ENCODE measurements at places on chromosomes 1 and 21.
A peak's percentile ranks its signal among the peaks of the same experiment; 100 is the strongest.

- no peak for DNase-seq
These were observed 38.6 kb downstream of the CAPN9 start for GRCh38 chr1:230785636-230786384.

DNA sequence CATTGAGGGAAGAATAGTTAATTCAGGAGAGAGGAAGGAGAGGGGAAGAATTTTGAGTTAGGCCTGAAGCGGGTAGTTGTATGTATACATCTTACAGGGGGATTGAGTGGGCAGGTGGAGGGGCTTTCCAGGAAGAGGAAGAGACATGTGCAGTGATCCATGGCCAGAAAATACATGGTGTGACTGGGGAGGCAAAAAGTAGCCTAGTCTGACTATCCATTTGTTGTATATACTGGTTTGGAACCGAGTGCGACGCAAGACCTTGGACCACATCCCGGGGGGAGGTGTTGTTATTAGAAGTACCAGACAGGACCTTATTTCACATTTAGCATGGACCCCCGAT is 158.3 kb downstream of the SDCCAG8 start:
- no peak for DNase-seq

GRCh38 chr1:84363019-84363418 is 35.3 kb upstream of the DNASE2B start:
- no peak for DNase-seq

DNA sequence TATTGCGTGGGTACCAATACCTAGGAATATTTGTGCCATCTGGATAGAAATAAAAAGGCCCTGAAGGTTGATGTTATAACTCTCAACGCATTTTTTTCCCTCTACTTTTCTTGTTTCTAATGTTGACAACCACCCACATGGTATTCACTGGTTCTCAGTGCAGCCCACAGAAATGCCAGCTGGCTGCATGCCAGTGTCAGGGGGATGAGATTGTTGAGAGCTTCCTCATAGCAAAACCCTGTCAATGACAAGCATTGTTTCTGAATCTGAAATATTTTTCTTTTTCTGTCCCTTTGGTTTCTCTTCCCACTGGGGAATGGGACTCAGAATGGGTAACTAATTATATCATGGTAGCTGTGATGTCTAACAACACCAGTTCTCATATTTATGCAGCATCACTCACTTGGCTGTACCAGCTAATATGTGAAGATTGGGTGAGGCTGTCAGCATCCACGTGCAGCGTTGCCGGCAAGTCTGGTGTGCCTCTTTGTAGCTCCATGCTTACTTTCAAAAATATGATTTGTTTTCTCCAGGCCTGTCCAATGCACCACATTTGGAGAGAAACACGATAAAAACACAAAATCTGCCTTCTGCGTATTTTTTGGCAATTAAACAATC is 284.6 kb downstream of the PTBP2 start:
- no peak for DNase-seq

DNA sequence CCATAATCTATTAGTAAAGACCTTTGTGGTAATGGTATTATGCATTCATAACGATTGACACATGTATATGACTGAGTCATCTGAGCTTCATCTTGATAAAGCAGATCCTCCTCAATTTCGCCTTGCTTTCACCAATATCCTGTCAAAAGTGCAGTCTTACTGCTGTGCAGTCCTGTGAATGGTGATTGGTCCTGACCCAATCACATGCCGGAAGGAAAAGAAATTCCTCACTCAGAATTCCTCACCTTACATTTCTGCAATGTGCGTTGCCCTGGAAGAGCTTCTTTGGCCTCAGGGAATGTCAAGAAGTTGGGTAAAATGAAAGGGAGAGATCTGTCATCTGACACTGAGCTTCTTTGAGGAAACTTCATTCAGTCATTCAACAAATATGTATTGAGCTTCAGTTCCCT is 121.0 kb upstream of the TSPAN2 start:
- DNase-seq: no peak

DNA sequence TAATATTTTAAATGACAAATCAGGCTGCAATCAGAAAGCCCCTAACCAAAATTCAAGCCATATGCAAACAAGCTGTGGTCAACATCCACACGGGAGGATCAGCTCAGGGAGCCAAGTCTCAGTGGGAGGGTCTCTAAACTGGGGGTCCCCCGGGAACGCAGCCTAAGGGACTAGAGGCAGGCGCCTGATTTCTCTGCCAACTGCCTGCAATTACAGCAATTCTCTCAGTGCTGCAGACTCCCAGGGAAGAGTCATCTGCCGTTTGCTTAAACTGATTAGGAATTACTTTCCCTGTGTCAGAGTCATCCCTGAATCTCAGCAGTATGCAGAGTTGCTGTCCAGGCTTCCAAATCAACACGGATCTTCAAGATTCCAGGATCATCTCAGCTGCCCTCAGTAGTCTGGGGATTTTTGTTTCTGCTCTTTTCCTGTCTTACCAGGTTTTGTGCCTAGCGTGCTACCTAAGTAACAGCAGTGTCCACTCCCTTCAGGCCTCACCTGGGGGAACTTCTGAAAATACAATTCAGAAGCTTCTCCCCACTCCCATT is 247.8 kb downstream of the RRAGC start:
- no peak for DNase-seq

DNA sequence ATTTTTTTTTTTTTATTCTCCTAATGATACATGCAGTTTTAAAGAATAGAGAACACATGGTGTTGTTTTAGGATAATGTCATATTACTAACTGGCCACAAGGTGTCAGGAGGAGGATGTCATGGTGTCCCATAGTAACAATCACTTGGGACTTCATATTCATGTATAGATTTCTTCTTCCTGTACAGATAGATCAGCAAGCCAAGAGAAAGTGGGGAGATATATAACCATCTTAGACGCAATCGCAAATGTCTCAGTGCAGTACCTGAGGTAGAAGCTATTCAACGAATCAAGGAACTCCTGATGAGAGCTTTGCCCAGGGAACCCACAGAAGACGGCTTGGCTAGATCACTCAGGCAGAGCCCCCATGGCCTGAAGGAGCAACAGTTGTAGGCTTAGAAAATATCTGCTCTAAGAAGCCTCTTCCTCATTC is 12.3 kb downstream of the OR2T11 start:
- DNase-seq: no peak

GRCh38 chr1:207084701-207085180 is 3.9 kb upstream of the C4BPB start:
- peak; percentile 10 for DNase-seq

- no peak for DNase-seq
These were observed 35.5 kb downstream of the HUNK start for GRCh38 chr21:31908106-31909031.

- DNase-seq: no peak
These were observed 35.3 kb downstream of the HLX start for GRCh38 chr1:220914283-220915116.

DNA sequence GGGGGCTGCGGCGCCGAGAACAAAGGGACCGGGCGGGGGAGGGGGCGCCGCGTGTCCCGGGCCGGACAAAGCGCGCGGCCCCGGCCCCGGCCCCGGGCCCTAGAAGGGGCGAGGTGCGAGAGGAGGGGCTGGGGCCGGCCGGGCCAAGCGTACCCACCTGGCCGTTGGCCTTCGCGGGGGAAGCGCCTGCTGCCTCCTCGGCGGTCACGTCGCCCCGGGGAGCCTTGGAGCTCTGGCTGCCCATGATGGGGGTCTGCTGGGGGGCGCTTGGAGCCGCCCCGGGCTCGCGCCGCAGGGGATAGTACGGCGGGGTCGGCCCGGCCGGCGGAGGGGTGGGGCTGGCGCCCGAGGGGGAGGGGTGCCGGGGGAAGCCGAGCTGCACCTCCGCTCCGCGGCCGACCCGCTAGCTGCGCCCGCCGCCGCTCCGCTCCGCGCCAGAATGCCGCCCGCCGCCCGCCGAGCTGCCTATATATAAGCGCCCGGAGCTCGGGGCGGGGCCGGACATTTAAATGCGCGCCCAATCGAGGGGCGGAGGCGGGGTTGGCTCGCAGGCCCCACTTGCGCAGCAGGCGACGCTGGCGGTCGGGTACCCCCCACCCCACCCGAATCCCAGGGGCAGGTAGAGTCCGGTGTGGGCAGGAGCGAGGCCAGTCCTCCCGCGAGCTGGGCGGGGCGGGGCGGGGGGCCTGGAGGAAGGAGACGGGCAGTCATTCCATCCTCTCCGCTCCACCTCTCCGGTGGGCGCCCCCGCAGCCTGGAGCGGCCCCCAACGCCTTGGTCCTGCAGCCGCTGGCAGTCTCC is at the start of gene MARCKSL1:
Gene MARCKSL1 (minus strand): TSS at position 444 of the 801 bp plus-strand sequence. CDS start 200 bp downstream, at position 244.
- DNase-seq: peak; percentile 80

DNA sequence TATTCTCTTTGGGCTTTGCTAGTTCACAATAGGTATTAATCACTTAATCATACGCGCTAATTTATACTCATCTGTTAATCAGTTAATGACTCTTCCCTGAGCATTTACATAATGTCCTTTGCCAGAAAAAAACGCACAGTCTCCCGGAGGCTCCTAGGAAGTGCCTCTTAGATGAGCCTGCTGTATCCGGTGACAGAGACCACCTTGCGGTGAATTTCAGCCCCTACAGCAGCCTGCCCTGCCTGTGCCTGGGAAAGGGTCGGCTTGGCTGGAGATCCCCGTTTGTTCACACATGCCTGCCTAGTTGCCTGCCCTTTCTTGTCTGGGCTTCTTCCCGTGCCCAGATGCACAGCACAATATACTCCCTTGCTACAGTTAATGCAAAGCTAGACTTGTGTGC is 152.9 kb downstream of the ZBTB18 start:
- DNase-seq: no peak

- DNase-seq: no peak
These were observed 63.7 kb downstream of the CNST start for GRCh38 chr1:246629976-246630375.

GRCh38 chr1:19262047-19262446 is 10.4 kb downstream of the MRTO4 start:
- no peak for DNase-seq

GRCh38 chr1:54335755-54336108 is 70.5 kb downstream of the SSBP3 start:
- no peak for DNase-seq

- DNase-seq: no peak
These were observed 642 bp upstream of the SLC16A1 start for GRCh38 chr1:112956544-112957132.

DNA sequence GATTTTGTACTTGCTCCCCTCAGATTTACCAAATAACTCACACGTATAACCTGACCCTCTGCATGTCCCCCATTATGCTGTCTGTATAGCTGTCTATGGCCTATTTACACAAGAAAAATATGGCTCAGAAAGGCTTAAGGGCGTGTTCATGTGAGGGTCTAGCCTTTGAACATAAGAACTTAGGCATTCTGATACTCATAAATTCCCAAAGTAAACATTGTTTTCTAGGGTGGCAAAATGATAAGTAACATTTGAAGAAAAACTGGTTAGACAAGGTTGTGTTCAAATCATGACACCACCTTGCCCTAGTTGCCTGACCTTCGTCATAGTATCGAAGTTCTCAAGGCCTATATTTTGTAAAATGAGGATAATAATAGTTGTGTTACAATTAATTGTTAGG is 394.6 kb downstream of the LRRIQ3 start:
- no peak for DNase-seq

- DNase-seq: no peak
These were observed 109.1 kb upstream of the HOOK1 start for GRCh38 chr1:59705466-59706302.

DNA sequence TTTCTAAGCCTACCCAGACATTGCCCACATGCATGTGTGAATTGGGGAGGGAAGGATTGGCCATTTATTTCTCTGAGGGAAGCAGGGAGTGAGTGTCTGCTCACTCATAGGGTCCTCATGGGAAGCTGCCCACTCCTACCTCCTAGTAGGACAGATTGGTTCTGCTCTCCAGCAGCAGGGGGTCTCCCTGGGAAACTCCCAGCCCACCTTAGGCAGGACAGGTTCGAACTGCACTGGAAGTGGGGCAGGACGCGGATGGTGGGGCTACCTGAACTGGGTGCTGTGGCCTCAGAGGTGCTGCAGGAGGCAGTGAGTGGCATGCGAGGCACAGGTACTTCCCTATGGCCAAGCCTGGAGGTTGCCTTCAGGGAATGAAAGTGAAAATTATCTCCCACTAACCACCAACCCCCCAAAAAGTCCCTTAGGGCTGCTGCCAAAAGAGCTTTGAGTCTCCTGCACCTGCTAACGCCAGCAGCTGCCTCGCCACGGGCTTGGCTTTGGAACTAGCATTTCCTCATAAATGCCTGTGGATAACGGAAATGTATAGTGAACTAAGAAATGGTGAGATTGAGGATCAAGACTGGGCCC is 157.0 kb upstream of the COA6 start:
- DNase-seq: no peak

DNA sequence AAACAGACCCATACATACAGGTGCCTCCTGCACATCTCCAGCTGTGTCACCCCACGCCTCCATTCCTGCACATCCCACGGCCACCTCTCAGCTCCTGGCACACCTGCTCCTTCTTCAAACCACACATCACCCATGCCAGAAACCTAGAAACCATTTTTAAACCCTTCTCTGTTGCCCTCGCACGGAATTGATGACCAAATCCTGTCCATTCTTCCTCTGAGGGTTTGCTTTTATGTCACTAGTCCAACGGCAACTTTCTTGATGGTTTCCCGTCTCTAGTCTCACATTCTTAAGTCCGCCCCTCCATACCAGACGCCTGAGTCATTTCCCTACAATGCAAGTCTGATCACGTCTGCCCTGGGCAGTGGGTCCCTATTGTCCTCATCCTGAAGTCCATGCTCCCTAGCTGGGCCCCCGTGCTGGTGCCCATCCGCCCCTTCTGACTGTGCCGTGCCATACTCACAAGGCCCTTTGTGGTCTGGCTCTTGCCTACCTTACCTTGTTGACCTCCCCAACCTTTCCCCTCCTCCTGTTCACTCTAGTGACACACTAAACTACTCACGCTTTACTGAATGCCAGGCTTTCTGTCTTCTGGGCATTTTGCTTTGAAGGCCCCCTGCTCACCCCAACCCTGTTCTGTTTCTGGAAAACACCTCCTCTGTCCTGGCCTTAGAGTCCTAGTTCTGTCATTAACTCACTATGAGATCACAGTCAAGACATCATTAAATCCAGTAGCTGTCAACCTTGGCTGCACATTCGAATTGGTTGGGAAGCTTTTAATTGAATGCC is 17.6 kb downstream of the SLC2A1 start:
- no peak for DNase-seq

- DNase-seq: peak; percentile 72
These were observed at the start of gene DIPK1A for GRCh38 chr1:92961131-92961895. DIPK1A (minus strand) TSS chr1:92961462; CDS start chr1:92961429, 33 bp downstream.

GRCh38 chr21:24290151-24290833 is 1317.0 kb downstream of the MRPL39 start:
- DNase-seq: no peak

- DNase-seq: no peak
These were observed 121.8 kb downstream of the EPHB2 start for GRCh38 chr1:22832414-22832786.

DNA sequence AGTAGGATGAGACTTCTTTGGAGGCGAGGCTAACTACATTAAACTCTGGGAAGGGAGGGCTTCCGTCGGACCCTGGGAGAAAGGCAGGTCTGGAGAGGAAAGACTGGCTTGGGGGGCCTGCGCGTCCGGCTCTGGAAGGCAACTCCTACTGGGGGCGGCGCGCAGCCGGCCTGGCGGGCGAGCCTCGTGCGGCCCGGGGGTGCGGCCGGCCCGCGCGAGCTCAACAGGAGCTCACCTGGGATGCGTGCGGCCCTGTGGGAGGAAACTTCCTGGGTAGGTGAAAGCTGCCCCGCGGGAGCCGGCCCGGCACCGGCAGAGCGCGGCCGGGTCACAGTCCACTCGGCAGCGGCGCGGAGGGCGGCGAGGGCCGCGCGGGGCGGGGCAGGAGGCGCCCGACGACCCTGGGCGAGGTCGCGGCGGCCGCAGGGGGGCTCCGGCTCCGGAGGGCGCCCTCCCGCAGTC is 449 bp downstream of the EPS15 start:
- DNase-seq: peak; percentile 57

GRCh38 chr21:14382486-14382834 is 486 bp downstream of the HSPA13 start:
- DNase-seq: no peak

- DNase-seq: no peak
These were observed 28.9 kb downstream of the FAAP20 start for GRCh38 chr1:2165646-2166045.
